ENCODE measurements at places on chromosomes 3 and 15.

GRCh38 chr15:41629463-41629862, 30.7 kb upstream of the MGA start:
- no peak for DNase-seq

DNA sequence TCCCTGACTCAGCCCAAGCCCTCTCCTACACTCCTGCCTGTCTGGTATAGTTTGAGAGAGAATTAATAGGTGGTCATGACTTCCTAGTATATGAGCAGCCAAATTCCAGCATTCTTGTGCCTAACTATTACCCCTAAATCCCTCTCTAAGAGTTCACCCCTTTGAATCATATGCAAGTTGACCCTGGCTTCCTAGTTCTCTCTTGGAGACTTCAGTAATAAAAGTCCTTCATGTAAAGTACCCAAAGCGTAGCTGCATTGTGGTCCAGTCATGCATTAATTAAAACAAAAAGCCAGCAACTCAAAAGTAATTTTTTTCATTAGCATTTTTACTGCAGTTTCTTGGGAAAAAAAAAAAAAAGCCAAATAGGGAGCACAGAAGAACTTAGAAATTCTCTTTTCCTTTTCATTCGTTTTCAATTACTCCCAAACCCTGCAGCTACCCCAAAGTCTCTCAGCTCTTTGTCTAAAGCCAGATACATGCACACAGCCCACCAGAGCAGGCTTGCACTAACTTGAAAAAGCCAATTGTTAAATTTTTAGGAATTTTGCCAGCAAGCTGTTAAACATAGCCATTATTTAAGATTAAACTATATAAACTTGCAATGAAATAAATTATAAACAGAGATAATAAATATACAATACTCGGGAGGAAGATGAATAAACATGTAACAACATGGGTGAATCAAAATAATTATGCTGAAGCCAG, 50.1 kb upstream of the STT3B start:
- DNase-seq: no peak

- DNase-seq: no peak
Measured at GRCh38 chr3:47057212-47057671, 77.8 kb downstream of the NBEAL2 start.

DNA sequence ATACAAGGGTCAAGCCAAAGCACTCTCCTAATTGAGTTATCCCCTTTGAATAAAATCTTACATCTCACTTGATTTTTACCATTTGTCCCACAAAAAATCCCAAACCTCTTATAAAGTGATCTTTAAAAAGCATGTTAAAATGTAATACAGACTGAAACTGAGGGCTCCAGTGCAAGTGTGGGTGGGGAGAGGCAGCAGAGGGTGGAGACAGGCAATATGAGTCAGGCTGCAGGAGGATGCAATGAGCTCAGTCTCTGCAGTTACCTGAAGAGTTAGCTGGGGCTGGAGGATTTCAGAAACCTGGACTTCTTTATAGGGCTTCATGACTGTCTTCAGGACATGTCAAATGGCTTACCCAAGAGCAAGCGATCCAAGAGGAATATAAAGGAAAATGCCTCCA, 14.2 kb upstream of the COLQ start:
- no peak for DNase-seq

GRCh38 chr3:159898147-159898546, 90.5 kb upstream of the IL12A start:
- no peak for DNase-seq

DNA sequence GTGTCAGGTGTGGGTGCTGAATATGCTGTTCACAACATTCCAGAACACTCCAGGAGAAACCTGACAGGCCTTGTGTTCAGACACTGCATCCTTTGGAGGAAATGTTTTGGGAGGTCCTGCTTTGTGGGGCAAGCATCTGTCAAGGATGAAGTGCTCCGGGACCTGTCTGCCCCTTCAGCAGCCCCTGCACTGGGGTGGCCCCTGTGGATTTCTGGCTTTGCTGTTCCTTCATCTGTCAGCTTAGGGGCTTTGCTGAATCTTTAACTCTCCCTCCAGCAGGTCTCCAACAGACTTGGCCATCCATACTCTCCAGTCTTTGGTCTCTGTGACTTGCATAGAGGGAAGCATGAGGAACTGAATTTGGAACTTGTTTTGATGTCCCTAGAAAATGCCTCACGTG, 3.1 kb downstream of the PRR23E start:
- no peak for DNase-seq

- DNase-seq: no peak
Measured at GRCh38 chr3:179083977-179084376, 12.4 kb upstream of the ZMAT3 start.

DNA sequence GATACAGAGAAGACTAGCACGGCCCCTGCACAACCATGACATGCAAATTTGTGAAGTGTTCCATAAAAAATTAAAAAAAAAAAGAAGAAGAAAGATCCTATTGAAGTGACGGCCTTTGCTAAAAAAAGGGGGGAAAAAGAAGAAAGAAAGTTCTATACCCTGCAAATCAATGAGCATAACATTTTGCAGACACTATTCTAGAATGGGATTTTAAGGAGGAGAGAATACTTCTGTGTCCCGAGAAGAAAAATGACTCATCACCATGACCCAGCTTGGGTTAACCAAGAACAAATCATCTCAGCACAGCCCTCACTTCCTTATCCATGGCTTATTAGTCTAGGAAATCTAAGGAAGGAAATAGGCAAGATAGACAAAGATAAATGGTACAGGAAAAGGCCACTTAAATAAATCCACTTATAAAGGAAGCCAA, 7.4 kb upstream of the SH3BP5 start:
- no peak for DNase-seq

DNA sequence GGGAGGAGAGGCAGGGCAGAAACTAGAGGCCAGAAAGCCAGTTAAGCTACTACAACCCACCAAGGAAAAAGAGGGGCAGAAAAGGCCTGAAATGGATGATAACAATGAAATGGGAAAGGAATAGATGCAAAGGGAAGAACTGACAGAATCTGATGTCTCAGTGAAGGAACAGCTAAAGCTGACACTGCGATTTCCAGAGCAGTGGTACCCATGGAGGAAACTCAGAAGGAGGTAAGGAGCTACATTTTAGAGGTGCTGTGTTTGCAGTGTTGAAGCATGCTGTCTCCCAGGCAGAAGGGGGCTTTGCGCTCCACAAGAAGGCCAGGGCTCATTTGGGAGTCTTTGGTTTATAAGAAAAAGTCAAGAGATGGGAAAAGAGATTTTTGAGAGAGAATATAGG, 38.0 kb downstream of the ZBTB38 start:
- DNase-seq: no peak

DNA sequence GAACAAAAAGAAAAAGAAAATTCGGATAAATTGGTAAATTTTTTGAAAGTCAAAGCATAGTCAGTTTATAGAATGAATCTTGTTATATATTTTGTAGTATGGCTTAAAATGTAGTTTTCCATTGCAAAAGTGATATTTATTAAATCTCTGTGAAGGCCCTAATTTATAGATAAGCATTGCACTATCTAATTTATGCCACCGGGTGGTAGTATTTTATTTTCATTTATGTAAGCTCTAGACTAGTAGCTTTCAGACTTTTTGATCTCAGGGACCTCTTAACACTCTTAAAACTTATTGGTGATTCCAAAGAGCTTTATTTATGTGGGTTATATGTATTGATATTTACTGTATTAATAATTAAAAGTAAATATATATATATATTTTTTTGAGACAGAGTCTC, 133.9 kb upstream of the LRRFIP2 start:
- no peak for DNase-seq

- no peak for DNase-seq
Measured at GRCh38 chr3:122975163-122975923, 52.2 kb downstream of the SEMA5B start.

DNA sequence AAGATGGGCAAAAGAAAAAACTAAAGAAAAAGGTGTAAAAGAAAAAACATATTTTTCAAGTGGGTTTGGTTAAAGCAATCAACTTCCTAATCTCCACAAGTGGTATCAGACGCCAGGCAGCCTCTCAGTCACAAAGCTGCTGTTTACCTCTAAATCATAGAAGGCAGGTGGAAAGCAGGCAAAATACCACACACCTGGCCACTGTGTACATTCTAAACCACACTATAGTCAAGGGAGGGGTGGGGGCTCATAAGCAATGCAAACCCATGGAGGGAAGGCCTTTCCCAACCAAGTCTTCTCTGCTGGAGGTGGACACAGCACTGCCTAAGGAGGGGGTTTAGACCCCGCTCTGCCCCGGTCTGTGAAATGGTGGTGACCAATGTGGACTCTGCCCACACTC, 50.4 kb downstream of the MCF2L2 start:
- no peak for DNase-seq

- no peak for DNase-seq
Measured at GRCh38 chr3:27160779-27161287, 208.3 kb downstream of the NEK10 start.

DNA sequence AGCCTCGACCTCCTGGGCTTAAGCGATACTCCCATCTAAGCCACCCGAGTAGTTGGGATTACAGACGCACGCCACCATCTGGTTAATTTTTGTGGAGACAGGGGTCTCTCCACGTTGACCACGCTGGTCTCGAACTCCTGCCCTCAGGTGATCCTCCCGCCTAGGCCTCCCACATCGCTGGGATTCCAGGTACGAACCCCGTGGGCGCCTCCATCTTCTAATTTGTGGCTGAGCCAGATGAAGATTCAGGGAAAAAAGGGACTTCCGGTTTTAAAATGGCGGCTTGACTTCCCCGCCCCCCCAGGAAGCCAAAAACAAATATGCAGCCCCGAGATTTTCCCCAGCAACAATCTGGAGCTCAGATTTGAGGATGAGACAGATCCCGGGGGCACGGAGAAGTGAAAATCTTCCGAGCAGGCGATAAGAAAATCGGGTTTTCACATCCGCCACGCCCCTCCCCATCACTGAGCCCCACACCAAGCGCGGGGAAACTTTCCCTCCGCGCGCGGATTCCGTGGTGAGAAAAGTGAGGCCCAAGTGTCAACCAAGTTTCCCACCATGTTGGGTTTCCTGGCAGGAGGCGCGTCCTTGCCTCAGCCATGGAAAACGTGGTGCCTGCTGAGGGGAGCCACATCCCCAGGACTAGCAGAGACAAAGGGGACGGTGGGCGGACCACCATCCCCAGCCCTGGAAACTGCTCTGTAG, 15.4 kb downstream of the CHST14 start:
- no peak for DNase-seq

DNA sequence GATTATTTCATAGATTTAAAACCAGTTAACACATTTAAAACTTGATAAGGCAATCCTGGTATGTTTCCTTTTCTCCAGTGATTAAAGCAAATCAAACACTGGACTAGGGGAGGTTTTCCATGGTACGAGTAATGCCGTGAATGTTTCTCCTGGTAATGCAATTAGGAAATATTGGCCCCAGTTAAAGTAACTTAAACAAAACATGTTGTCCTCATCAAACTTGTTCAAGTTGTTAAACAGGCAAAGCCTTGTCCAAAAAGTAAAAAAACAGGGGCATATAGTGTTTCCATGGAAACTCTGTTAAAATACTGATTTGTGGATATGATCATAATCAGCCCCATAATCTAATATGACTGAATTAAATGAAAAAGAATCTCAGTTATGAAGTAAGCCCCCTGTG, 13.1 kb upstream of the LRTM1 start:
- DNase-seq: no peak

GRCh38 chr3:46856576-46857471, 6.4 kb downstream of the MYL3 start:
- no peak for DNase-seq

DNA sequence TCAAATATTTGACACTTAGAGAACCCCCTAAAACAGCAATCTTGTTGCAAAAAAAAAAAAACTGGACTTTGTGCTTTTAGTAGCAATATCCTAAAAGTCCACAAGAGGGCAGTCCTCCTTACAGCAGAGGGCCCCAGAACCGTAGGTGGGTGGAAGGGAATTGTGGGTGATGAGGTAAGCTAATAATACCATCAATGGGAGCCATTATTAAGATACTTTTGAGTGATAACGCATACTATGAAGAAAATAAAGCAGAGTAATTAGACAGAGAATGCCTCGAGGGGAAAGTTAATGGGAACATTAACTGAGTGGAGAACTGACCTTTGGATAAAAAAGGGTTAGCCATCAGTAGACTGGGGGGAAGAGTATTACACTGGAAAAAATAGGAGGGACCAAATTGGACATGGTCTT, 229.9 kb downstream of the THRB start:
- DNase-seq: no peak

DNA sequence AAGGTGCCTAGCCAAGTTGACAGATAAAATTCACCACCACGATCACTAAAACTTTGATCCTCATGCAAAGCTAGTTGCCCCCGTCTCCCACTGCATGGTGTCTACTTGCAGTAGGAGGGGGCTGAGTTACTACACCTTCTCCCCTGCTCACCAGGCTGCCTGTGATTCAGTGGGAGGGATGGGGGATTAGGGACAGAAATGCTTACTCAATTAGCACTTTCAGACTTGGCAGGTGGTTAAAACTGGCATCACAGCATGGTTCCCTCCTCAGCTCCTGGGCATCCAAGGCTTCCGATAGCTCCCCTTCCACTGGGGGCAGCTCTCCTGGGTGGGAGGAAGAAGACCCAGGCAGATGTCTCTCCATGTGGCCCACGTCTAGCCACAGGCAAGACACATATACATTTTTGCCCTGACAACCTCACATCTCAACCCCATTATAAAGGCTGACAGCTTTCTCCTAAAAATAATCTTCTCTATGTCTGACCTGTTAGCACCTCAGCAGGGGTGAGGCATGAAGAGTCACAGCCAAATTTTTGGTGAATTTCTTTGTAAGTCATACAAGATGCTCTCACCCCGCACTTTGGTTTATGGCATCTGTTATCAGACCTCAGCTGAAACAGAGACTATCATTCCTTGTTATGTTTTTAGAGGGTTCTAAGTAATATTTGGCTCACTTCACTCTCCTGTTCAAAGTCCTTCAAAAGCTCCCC, 369.0 kb downstream of the SV2B start:
- no peak for DNase-seq
